GM10248 (cell line): ENCODE measurements at places on chromosomes 7 and 10.

DNA sequence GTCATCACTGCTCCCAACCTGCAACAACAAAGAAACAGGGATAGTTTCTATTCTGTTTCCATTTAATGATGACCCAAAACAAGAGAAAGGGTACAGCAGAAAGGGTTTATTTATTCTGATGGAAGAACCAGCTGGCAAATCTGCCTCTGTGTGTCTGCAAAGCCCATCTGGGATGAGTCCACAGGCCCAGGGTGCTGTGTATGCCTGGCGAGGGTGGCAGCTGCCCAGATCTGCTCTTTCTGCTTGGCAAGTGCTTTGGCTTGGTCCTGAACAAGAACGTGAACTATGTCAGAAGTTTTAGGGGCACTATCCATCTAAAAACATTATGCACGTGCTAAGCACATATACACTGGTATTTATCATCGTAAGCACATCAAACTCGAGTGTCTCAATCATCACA is 333.8 kb downstream of the CXCL12 start:
- no peak for DNase-seq

- no peak for DNase-seq
Measured at GRCh38 chr7:32357535-32358277, 132.5 kb downstream of the LSM5 start.

- no peak for DNase-seq
Measured at GRCh38 chr7:37982423-37982822, 62.0 kb downstream of the EPDR1 start.

GRCh38 chr7:5702876-5703571 is 78.4 kb downstream of the RNF216 start:
- DNase-seq = no peak
